AG20443 (cell line): ENCODE measurements at places on chromosomes 2 and 18.

DNA sequence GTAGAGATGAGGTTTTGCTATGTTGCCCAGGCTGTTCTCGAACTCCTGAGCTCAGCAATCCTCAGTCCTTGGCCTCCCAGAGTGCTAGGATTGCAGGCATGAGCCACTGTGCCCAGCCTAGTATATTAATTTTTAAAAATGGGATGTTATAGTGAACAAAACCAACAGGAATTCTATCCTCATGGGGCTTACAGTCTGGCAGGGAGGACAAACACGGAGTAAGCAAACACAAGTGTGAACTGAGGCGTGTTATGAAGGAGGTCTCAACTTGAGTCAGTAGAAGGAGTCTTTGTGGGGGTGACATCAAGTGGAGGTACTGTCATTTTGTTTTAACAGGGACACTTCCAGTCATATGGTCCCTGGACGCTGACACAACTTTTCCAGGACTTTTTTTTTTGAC lies 33.1 kb downstream of the EMILIN2 start:
- no peak for DNase-seq

DNA sequence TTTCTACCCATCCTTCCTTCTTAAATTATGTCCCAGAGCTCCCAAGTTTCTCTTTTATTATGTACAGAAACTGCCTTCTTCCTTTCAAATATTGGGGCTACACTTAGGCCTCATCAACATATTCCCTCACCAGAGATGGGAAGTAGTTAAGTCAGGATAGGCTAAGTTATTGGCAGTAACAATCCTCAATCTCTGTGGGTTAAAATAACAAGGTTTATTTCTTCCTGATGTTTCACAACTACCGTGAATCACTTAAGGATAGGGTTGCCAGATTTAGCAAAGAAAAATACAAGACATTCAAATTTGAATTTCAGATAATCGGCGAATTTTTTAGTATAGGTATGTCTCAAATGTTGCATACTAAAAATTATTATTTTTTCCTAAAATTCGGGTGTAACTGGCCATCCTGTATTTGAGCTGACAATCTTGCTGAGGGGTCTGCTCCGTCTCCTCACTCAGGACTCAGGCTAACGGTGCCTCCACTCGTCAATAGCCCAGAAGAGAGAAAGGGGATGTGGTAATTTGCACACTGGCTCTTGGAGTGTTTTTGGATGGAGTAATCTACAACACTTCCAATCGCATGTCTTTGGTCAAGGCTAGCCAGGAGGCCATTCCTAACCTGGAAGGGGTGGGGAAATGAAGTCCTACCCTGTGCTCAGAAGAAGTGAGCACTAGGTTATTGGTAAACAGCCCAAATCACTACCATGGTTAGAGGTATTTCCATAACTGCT lies 91.7 kb downstream of the ACTR3 start:
- no peak for DNase-seq

GRCh38 chr2:141589314-141589713 lies 541.5 kb downstream of the LRP1B start:
- no peak for DNase-seq

- no peak for DNase-seq
Observed at GRCh38 chr2:191659198-191659597, 18.7 kb upstream of the NABP1 start.

DNA sequence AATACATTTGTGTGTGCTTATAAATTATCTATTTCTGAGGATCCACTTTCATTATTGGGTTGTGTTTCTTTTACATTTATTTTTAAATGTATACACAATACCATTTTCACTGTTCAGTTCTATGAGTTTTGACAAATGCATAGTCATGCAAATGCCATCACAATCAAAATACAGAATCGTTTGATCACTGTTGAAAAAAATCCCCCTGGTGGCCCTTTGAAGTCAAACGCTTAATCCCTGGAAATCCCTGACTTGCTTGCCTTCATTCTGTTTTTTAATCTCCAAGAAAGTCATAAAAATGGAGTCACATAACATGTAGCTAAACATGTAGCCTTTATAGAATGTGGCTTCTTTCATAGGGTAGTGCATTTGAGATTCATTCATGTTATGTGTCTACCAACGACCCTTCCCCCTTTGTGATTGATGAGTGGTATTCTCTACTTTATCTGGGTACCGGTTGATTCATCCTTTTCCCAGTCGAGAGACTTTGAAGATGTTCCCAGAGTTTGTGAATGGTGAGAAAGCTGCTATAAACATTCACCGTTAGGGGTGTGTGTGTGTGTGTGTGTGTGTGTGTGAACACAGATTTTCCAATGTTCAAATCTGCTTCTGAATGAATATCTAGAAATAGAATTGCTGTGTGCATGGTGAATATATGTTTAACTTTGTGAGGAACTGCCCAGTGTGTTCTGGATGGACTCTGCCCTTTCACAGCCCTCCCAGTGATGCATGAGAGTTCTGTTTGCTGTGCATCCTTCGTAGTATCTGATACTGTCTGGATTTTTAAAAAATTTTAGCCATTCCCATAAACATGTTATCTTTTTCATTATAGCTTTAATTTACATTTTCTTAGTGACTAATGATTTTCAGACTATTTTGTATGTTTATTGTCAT lies 173.6 kb downstream of the GALR1 start:
- DNase-seq: no peak
